Vagina (tissue), 2 donors: ENCODE measurements at places on chromosomes 6 and 20. TPM values are rescaled to one million over a fixed set of nuclear protein-coding genes. Genes with fewer than 3 reads are reported as not detected.

GRCh38 chr6:82056567-82056966 lies 191.0 kb downstream of the IBTK start:
- DNase-seq, result no peak
- no peaks in the 10 kb centered on the region for H3K27me3 ChIP-seq
- H3K4me1 ChIP-seq, result peaks cover 4% of the 10 kb centered on the region
- no peaks in the 10 kb centered on the region for H3K36me3 ChIP-seq
- H3K4me3 ChIP-seq, result no peak overlapping the region

GRCh38 chr6:149235130-149235561 lies 82.4 kb upstream of the TAB2 start:
- H3K27me3 ChIP-seq, result no peaks in the 10 kb centered on the region
- H3K4me1 ChIP-seq, result peaks cover 29% of the 10 kb centered on the region
- no peak overlapping the region for H3K4me3 ChIP-seq
- H3K36me3 ChIP-seq, result no peaks in the 10 kb centered on the region

- no peak for DNase-seq
- no peaks in the 10 kb centered on the region for H3K36me3 ChIP-seq
- peaks cover 29% of the 10 kb centered on the region for H3K4me1 ChIP-seq
- H3K27ac ChIP-seq, result peak within 1 kb of the TSS; percentile 96
- H3K4me3 ChIP-seq, result peak within 1 kb of the TSS; percentile 73
Measured at GRCh38 chr20:49936153-49937026, at the start of gene RNF114. Gene RNF114, plus strand, starts transcription at chr20:49936397. Its CDS starts 16 bp downstream, at chr20:49936413.

DNA sequence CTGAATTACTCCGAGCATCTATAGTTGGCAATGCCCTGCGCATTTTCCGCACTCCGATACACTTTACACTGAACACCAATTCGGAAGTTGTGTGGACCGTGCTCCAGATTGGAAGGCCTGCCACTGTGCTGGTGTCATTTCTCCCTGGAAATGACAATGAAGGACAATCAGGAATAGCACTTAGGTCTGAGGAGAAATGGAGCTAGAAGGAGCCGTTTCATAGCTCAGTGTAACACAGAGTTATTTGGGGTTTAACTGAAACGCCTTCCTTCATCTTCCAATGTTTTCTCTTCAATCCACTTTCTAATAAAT lies 501 bp upstream of the PLA2G7 start:
- H3K27me3 ChIP-seq, result no peaks in the 10 kb centered on the region
- H3K36me3 ChIP-seq, result no peaks in the 10 kb centered on the region
- H3K4me3 ChIP-seq, result peak overlapping the region; percentile 49
- peaks cover 13% of the 10 kb centered on the region for H3K4me1 ChIP-seq
- no peak for DNase-seq
- H3K27ac ChIP-seq, result no peak overlapping the region

DLL1 gene
- 43.5 TPM for total RNA-seq

CYP24A1 gene
- total RNA-seq, result 5.9 TPM

GTSF1L gene
- not detected for total RNA-seq

GRCh38 chr6:16494793-16495192 lies 256.4 kb downstream of the GMPR start:
- no peak overlapping the region for H3K4me3 ChIP-seq
- no peak overlapping the region for H3K27ac ChIP-seq
- no peaks in the 10 kb centered on the region for H3K27me3 ChIP-seq
- H3K36me3 ChIP-seq, result no peaks in the 10 kb centered on the region
- peaks cover 7% of the 10 kb centered on the region for H3K4me1 ChIP-seq
